ENCODE measurements at places on chromosomes 11 and 22. TPM values are rescaled to one million over a fixed set of nuclear protein-coding genes. Genes with fewer than 3 reads are reported as not detected.

PDE3B gene
- 0.98 TPM for polyA plus RNA-seq

RBMXL2 gene
- polyA plus RNA-seq = not detected

NOX4 gene
- polyA plus RNA-seq = 0.20 TPM

VSIG10L2 gene
- polyA plus RNA-seq = 0.86 TPM

MS4A8 gene
- polyA plus RNA-seq = 0.02 TPM

ROBO4 gene
- 3.2 TPM for polyA plus RNA-seq

SCT gene
- polyA plus RNA-seq = not detected

SOX10 gene
- polyA plus RNA-seq = 0.99 TPM

SAA4 gene
- not detected for polyA plus RNA-seq

SYCE3 gene
- 0.32 TPM for polyA plus RNA-seq

OR52I2 gene
- not detected for polyA plus RNA-seq

NLRP14 gene
- not detected for polyA plus RNA-seq

VPS11 gene
- polyA plus RNA-seq = 22.4 TPM

PLAAT5 gene
- polyA plus RNA-seq = 0.12 TPM

TREH gene
- polyA plus RNA-seq = 0.54 TPM

NRIP3 gene
- 0.22 TPM for polyA plus RNA-seq

CNGA4 gene
- 0.06 TPM for polyA plus RNA-seq

HBG1 gene
- not detected for polyA plus RNA-seq

APOBEC3H gene
- 0.51 TPM for polyA plus RNA-seq

RHOD gene
- polyA plus RNA-seq = 213 TPM

ANO5 gene
- polyA plus RNA-seq = 0.16 TPM

FDXACB1 gene
- 1.1 TPM for polyA plus RNA-seq

B3GAT1 gene
- polyA plus RNA-seq = 0.02 TPM

SHANK2 gene
- 4.4 TPM for polyA plus RNA-seq

KRTAP5-2 gene
- polyA plus RNA-seq = not detected

CDHR5 gene
- 0.08 TPM for polyA plus RNA-seq

ASCC2 gene
- polyA plus RNA-seq = 61.3 TPM

TMEM25 gene
- polyA plus RNA-seq = 5.3 TPM

DERL3 gene
- polyA plus RNA-seq = 0.58 TPM

CATSPER1 gene
- 0.05 TPM for polyA plus RNA-seq

RASSF10 gene
- 5.9 TPM for polyA plus RNA-seq

CCND1 gene
- polyA plus RNA-seq = 45.1 TPM

PATE4 gene
- polyA plus RNA-seq = not detected

ALX4 gene
- polyA plus RNA-seq = under 0.01 TPM

OR4C16 gene
- polyA plus RNA-seq = not detected

All from esophagus (tissue), 2 donors.